ENCODE measurements at places on chromosomes 2 and 18.

DNA sequence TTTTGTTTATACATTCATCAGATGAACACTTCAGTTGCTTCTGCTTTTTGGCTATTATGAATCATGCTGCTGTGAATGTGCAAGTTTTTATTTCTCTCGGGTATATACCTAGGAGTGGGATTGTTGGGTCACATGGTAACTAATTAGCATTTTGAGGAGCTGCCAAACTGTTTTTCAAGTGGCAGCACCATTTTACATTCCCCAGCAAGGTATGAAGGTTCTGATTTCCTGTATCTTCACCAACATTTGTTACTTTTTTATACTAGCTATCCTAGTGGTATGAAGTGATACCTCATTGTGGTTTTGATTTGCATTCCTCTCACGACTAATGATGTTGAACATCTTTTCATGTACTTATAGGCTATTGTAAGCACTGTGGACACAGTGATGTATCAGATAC, 53.9 kb downstream of the DYNC1I2 start:
- DNase-seq = no peak

DNA sequence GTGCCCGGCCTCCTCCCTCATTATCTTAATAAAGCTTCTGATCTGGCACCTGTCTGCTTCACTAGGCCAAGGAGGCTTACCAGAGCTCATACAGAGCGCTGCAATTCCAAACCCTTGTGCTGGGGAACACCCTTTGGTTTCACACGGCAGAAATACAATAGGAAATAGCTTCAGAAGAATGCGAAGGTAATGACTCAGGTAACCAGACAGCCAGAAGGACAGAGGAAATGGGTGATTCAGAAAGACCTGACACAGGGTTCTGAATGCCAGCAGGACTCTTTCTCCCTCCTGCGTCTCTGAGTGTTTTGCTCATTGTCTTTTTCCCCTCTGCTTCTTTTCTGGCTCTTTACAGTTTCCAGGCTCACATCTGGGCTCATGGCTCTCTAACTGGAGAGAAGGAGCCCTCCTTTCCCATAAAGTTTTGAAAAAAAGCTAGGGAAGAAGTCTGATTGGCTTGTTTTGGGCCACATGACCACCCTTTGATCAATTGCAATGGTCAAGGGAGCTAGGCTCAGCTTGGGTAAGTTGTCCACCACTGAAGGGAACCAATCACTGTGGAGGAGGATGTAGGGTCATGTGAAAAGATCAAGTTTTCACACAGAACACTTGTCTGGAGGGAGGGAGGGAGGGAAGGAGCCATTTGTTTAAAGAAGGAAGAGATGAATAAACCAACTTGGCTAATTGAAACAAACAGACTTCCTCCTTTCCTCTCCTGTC, 90.5 kb upstream of the UPP2 start:
- DNase-seq = no peak

DNA sequence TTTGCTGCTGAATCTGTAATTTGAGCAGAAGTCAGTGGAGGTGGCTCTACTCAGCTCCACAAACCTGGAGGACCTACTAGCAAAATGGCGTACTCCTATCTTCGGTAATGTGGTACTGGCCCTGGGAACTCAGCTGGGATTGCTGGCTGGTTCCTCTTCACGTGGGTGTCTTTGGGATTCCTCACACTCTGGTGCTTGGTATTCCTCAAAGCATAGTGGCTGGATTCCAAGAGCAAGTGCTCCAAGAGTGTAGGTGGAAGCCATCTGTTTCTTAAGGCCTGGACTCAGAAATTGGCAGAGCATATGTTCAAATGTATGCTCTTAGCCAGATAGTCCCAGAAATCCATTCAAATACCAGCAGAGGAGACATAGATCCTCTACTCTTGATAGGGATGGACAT, 281.9 kb upstream of the CDH7 start:
- no peak for DNase-seq

DNA sequence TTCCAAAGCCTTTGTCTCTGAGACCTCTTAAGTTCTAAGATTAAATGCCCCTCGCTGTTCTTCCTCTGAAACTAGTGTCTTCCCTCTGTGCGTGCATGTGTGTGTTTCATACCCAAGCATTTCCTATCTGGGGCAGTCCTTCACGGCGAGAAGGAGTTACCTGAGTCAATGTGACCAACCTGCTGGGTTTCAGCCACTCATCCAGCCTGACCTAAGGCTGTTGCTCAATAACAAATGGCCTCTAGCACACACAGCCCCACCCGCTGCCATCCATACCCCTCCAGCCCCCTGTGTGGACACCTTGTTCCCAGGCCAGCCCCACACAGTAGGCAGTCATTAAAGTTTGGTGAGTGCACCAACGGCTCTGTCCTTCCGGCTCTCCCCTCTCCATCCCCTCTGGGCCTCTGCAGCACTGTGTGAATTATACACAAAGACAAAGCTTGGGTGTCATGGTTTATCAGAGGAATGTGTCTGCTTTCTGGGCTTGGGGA, 53.8 kb upstream of the FOSL2 start:
- no peak for DNase-seq

- DNase-seq = peak; percentile 74
Observed at GRCh38 chr18:29164993-29165599, 988.2 kb upstream of the CDH2 start.

GRCh38 chr2:41000906-41001305, 549.0 kb upstream of the SLC8A1 start:
- DNase-seq = no peak

- DNase-seq = peak; percentile 79
Observed at GRCh38 chr2:159131914-159132281, 154.6 kb downstream of the WDSUB1 start.

DNA sequence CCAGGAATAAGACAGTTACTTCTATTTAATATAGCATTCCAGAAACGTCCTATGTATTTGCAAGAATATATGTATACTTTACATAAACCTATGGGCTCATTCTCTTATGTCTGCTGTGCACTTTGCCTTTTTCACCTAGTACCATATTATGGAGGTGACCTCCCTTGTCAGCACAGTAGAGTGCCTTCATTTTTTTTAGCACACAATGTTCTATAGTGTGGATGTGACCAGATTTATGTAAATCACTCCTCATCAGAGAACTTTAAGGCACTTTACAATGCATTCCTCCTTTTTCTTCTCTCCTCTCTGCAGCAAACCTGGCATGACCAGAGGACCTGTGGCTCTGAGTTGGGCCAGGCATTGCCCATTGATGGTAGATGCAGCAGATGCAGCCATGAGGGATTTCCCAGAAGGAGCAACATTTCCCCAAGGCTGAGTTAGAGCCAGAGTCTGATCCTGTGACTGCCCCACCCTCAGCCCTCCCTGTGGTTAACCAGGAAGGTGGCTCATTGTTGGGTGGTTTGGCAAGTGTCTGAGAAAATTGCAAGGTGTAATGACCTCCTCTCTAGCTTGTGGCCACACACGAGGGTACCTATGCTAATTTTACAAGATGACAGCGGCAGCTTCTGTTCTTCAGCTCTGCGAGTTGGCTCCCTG, 76.5 kb upstream of the DLX2 start:
- DNase-seq = no peak

DNA sequence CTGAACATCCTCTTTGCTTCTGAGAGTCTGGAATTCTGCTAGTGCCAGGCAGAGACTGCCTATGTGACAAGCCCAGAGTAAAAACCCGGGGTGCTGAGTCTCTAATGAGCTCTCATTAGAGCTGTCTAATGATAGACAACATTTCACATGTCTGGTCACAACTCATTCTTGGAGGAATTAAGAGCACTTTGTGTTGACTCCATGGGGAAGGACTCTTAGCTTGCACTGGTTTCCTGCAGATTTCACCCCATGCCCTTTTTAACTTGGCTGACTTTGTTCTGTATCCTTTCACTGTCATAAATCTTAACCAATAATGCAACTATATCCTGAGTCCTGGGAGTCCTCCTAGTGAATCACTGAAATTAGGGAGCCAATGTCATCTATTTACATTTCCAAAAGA, 33.5 kb downstream of the FBXO15 start:
- no peak for DNase-seq

GRCh38 chr2:20077411-20077940, 26.0 kb upstream of the LAPTM4A start:
- DNase-seq = no peak

DNA sequence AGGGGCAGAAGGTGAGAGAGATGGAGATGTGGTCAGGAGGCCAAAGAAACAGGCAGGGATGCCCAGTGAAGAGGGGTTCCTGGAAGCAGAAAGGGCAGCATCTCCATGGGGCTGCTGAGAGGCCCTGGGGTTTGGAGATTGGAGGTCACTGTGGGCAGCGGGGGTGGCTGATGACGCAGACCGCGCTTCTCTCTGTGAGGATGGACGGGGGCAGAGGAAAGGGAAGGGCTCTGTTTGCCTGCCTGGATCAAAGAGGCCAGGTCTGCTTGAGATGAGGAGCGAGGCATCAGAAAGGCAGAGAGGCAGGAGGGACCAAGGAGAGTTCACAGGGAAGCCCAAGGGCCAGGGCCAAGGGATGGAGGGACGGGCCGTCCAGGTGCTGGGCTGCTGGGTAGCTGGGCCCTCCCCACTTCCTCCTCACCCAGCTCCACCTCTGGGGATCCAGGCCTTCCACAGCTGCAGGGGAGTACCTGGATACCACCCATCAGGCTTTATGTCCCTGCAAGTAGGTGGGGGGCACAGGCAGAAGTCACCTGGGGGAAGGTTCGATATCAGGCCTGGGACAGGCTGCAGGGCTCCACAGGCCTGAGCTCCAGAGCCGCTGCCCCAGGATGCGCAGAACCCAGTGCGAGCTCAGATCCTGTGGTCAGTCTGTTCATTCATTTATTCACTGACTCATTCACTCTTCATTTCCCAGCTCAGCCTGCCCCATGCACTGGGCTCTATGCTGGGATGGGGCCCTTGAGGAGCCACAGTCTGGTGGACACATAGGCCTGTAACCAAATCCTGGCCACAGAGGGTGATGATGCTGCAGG, 30.6 kb downstream of the ADRA2B start:
- no peak for DNase-seq

DNA sequence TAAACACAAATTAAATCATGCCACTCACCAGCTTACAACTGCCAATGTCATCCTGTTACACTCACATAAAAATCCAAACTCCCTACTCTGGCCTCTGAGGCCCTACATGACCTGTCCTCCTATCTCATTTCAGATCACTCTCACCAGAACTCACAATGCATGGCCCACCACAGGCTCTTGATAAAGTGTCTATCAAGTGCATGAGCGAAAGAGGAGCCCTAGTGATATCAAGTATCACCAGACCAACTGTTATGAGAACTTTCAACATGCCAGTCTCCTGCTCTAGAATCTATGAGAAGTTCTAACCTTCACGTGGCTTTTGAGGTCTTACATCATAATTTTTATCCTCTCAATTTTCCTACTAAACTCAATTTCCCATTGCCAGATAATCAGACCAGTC, 76.4 kb upstream of the CD226 start:
- DNase-seq = no peak

DNA sequence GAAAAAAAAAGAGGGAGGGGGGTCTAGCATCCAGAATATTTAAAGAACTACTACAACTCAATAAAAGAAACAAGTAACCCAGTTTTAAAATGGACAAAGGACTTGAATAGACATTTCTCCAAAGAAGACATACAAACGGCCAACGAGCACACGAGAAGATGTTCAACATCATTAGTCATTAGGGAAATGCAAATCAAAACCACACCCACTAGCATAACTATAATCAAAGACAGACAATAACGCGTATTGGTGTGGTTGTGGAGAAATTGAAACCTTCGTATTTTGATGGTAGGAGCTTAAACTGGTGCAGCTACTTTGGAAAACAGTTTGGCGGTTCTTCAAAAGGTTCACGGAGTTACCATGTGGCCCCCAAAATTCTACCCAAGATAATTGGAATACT, 64.3 kb upstream of the CAB39 start:
- no peak for DNase-seq

- DNase-seq = no peak
Observed at GRCh38 chr2:200345975-200346374, 39.5 kb downstream of the SPATS2L start.

DNA sequence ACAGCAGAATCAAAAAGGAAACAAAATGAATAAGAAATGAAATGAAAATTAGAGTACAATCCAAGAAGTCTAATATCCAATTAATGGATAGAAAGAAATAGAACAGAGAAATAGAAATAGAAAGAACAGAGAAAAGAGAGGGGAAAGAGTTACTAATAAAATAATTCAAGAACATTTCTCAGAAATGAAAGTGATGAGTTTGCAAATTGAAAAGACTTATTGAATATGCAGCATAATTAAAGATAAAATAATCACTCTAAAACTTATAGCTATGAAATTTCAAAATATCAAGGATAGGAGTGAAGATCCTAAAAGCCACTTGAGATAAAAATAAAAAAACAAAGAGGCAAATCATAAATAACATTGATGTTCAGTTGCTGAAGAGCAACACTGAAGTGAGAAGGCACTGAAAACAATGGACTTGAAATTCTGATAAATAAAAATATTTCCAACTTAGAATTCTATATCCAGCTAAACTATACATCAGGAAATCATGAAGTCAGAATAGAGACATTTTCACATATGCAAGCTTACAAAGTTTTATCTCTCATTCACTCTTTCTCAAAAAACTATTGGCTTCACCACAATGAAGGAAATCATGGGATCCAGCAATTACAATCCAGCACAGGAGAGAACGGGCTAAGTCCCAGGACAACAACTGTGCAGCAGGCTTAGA, 155.9 kb upstream of the SPATS2L start:
- DNase-seq = no peak

- no peak for DNase-seq
Observed at GRCh38 chr18:44884431-44884830, 203.7 kb downstream of the SETBP1 start.

DNA sequence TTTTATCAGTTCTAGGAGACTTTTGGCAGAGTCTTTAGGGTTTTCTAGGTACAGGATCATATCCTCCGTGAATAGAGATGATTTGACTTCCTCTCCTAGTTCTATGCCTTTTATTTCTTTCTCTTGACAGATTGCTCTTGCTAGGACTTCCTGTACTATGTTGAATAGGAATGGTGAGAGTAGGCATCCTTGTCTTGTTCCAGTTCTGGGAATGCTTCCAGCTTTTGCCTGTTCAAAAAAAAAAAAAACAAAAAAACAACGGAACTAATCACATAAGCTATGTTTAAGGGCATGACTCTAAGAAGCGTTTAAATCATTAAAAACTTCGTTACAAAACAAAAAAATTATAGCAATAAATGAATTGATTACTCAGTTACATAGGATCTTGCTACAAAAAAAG, 145.7 kb downstream of the NUP35 start:
- DNase-seq = no peak

DNA sequence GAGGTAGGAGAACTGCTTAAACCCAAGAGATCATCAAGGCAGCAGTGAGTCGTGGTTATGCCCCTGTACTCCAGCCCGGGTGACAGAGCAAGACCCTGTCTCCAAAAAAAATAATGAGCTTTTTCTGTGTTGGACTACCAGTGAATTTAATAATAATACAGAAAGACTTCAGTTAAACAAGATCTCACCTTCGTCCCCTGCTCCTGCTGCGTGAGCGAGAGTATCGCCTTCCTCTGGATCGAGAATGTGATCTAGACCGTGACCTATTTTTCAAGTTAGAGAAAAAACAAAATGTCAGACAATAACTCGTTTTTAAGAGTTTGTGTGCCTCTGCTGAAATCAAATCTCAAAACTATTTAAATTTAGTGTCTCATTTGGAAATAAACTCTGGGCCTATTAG, 2.8 kb downstream of the SRSF7 start:
- no peak for DNase-seq

All from AG04450 (cell line).